ENCODE measurements at places on chromosomes 7 and 10.

GRCh38 chr10:70615784-70616522, 13.4 kb upstream of the PRF1 start:
- no peak for DNase-seq

DNA sequence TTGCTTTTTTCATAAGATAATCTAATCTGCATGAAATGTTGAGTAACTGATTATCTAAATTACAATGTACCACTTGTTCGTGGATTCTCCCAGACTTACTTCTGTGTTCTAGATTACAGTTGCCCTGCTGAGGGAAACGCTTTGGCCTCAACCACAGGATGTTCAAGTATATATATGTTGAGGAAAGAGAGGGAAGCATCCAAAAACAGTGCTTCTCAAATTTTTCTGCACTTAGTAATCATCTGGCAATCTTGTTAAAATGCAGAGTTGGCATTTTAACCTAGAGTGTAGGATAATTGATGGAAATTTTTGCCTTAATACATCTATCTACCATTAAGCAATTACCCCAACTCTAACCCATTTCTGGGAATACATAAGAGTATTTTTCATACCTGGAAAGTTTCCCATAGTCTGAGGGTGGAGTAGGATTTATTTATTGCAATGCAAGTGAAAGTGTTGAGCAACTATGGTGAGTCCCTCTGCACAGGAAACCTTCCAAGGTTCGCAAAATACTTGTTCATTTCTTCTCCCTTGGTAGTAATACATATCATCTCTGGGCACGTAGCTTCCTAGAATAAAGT, 59.6 kb upstream of the C1GALT1 start:
- DNase-seq: no peak

DNA sequence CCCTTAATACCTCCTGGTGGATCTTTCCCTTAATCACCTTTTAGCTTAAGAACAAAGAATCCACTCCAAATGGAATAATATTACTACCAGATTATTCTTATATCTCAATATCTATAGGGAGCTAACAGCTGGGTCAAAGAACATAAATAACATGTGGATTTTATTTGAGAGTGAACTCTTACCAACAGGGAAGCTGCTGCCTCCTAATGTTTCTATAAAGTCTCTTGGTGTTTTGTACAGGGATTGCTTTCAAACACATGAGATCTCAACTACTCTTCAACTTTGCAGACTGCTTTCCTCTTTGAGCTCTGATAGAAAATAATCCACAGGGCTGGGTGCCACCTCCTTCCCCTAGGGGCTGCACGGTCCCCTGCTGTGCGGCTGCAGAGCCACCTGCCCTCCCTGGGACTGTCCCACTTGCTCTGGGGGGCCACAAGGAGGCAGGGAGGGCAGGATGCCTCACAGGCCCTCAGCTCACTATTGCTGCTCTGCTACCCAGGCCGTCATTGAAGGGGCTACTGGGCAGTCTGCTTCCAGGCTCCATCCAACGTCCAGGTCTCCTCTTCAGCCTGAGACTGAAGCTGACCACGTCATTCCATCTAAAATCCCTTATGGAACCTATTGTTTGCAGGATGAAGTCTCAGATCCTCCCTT, 191.2 kb downstream of the CXCL12 start:
- DNase-seq: no peak

GRCh38 chr10:123391275-123392028, 237.2 kb downstream of the BUB3 start:
- DNase-seq: no peak

DNA sequence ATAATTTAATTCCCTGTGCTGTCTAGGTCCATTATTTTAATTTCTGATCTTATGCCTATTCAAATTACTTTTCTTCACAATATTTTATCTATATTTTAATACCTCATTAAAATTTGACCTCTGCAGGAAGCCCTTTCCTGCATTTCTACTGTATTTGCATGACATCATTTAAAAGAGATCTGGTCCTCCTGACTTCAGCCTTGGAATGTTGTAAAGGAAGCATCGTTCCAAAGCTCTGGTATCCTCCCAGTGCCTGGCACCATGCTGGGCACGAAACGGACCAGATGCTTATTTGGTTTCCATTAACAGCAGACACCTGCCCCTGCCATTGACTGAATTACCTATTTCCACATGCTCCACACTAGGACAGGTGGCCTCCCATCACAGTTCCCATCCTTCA, 247.5 kb downstream of the KLF6 start:
- DNase-seq: no peak

DNA sequence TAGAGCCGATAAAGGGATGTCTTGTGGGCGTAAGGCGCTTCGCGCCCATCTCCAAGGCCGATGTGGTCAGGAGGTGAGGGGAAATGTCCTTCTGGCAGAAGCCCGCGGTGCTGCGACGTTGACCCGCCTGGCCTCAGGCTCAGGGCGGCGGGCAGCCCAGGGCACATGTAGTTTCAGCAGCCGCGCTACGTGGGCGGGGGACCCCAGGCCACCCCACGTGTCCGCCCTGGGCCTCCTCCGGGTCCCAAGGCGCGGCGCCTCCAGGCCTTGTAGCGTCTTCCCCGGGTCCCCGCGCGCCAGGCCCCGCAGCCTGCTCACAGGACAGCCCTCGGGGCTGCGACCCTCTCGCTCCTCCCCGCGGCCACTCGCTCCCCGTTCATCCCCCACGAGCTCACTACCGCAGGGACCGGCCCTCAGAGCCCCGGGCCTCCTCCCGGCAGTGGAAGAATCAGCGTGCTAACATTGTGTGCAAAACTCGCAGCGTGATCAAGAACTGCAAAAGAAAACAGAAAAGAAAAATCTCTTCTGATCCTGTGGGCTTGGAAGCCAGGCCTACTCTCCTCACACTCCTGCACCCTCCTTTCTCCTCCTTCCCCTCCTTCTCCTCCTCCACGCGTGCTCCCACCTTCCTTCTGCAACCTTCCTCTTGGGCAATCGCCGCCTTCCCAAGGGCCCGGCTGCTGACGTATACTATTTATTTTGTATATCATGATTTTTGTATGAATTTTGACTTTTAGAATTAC, 4.4 kb upstream of the TBX20 start:
- DNase-seq: no peak

All from substantia nigra (tissue), 51 donors.